ENCODE measurements at places on chromosomes 13 and 19.
A peak's percentile ranks its signal among the peaks of the same experiment; 100 is the strongest.

DNA sequence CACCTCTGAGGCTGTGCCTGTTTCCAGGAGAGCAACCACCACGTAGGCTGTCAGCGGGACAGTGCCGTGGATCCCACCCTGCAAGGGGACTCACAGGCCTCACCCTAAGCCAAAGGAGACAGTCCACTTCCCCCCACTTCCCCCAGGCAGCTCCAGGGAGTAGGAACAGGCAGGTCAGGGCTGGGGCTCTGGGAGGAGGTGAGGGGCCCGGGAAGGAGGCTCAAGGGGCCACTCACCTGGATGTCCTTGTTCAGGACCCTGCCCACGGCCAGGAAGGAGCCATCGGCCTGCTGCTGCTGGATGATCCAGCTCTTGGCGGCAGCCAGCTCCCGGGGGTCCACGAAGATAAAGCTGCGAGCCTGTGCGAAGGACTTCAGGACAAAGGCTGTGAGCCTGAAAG is 25.6 kb downstream of the F2RL3 start:
- no peak for DNase-seq

DNA sequence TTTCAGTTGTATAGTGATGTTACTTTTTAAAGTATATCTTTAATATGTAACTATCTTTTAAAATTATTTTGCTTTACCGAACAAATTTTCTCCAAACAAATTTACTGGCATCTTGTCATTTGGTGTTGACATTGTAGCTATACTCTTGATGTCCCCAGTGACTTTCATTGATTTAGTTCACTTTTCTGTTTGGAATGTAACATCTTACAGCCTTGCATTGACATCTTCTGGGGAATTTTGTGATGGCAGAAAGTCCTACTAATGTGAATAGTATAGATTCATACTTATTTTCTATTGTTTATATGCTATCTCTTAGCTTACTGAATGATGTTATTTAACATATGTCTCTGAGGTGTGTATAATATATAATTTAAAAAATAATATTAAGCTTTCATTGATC is 800.9 kb upstream of the ATXN8OS start:
- no peak for DNase-seq

DNA sequence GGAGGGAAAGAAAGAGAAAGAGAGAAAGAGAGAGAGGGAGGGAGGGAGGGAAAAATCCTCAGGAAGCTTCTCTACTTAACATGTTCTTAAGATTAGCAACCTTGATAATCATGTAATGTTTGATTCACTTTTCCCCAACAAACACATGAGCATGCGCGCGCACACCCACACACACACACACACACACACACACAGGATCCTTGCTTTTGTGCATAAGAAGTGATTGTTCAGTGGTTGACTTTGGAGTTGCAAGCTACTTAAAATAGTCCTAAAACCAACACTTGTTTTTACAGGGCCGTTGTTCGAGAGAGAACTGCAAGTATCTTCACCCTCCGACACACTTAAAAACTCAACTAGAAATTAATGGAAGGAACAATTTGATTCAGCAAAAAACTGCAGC is 100.0 kb upstream of the RAP2A start:
- DNase-seq, result no peak

GRCh38 chr19:40281381-40282208 is 3.5 kb downstream of the AKT2 start:
- DNase-seq, result no peak

- DNase-seq, result peak; percentile 19
Observed at GRCh38 chr19:35468637-35469036, 20.6 kb downstream of the FFAR2 start.

GRCh38 chr19:54532528-54532927 is 29.9 kb downstream of the LAIR2 start:
- DNase-seq, result no peak

DNA sequence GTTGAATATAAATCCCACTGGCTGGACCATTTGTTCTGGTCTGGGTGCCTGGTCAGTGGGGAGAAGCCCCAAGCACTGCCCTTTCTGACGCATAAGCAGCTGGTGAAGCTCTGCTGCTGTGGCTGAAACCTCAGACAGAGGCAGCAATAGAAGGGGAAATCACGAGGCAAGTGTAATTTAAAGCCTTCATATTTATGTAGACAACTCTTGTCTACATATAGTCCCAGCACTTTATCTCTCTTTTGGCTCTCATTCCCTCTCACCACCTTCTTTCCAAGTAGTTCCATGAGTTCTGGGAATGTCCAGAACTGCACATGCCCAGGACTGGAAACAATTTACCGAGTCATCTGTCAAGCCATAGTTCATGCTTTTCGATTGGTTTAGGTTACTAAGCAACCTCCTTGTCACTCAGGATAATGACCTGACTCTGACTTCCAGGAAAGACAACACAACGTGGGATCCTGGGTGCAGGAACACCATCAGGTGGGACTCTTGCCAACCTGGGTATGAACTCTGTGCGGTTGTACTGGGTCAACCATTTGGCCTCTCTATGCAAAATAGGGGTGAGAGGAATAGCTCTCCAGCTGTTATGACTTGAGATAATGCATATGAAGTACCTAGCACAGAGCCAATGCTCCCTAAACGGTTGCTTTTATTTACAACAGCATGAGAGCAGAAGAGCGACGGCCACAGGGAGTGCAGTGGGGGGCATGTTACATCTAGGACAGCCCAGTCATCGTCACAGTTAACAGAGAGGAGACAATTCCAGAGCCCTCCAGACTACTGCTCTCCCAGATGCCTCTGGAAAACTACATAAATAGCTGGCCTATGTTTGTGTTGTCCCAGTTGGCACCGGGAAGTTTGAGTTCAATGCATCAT is 321.9 kb downstream of the FOXO1 start:
- DNase-seq, result no peak

DNA sequence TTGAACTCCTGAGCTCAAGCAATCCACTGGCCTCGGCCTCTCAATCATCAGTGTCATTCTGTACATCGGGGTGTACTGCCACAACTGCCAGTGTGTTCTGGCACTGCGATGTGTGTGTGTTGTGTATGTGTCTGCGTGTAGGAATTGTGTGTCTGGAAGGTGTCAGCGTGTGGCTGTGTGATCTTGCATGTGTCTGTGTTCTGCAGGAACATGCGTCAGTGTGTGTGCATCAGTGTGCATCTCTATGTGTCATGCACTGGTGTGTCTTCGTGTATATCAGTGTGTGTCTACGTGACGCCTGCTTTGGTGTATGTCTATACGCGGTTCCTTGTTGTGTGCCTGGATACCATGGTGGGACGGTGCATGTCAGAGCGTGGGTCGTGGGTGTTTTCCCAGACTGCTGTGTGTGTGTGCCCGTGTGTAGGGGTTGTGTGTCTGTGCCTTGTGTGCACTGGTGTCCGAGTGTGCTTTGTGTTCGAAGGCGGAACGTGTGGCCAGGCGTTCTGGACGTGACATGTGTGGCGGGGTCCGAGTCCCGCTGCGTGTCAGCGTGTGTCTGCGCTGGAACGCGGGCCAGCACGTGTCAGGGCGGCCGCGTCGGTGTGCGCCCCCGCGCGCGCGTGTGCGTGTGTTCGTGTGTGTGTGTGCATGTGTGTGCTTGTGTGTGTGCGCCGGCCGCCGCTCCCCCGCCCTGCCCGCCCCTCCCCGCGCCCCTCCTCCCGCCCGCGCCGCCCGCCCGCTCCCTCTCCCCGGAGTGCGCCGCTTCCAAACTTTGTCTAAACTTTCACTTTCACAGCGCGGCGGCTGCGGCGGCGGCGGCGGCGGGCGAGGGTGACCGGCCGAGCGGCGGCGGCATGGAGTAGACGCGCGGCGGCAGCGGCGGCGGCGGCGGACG is at the start of gene NFIX:
TSS of gene NFIX (plus strand) at position 775 of the 895 bp plus-strand sequence. CDS start 363 bp downstream, outside the sequence.
- peak; percentile 47 for DNase-seq

DNA sequence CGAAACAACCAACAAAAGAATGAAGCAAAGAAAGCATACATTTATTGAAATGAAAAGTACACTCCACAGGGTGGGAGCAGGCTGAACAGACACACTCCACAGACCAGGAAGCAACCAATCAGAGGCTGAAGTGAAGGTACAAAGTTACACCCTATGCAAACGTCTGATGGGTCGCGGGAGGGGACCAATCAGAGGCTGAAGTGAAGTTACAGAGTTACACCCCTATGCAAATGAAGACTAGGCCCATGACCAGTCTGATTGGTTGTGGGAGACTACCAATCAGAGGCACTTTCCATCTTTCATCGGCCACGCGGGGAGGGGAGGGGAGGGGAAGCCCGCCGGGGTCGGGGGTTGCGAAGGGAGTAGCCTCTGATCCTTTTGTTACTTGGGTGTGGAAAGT is 12.4 kb upstream of the FBL start:
- DNase-seq, result no peak

DNA sequence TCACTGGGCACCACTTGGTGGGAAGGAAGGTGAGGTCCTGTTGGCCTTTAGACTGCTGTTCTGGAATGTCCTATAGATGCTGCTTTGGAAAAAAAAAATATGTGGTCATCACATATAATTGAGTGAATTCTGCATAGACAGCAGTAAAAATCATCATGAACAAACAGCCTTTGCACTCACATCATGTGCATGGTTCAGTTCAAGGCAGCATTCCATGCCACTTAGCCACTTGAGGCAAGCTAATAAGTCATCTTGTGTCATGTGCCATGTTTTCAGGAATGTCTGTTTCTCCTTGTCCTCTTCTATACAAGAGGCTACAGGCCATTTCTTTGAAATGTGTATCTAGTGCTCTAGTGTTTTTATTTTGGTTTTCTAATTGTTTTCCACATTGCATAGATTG is 43.9 kb upstream of the TSC22D1 start:
- DNase-seq, result no peak

GRCh38 chr13:60152114-60152513 is 11.6 kb downstream of the DIAPH3 start:
- no peak for DNase-seq

DNA sequence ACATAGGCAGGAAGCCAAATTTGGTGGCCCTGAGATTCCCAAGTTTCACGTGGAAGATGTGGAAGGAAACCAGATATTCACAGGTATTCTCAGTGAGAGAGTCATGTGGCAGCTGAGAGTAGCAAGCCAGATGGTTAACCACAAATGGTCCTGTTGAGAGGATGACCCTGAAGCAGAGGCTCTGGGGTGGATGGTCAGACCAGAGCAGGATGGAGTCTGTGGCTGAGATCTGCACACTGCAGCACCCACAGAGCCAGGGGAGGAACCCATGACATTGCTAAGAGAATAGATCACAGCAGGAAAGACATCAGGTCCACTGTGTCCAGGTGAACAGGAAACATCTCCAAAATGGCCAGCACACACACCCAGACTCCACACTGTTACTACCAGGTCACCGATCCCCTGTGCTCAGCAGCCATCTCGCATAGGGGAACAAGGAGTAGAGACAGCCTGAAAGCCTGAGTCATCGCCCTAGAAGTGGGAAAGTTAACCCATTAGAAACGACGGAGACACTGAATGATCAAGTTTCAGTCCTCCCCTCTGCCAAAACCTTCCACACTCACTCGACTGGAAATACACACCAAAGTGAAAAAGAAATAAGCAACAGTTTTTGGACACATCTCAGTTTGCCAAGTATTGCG is 160.0 kb downstream of the RBM26 start:
- DNase-seq, result no peak

GRCh38 chr19:15369594-15369891 is 10.0 kb downstream of the AKAP8 start:
- DNase-seq, result no peak

- no peak for DNase-seq
Observed at GRCh38 chr13:74966814-74967424, 515.0 kb downstream of the TBC1D4 start.

DNA sequence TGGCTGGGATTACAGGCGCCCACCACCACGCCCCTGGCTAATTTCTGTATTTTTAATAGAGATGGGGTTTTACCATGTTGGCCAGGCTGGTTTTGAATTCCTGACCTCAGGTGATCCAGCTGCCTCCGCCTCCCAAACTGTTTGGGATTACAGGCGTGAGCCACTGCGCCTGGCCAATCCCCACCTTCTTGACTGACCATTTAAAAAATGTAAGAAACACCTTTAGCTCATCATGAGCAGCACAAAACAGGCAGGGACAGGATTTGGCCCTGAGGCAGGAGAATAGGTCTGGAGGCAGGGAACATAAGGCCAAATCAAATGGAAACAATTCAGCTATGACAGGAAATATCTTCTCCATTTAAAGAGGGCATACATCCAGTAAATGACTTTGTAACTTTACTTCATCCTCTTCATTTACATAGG is 1.4 kb upstream of the MPV17L2 start:
- DNase-seq, result no peak

GRCh38 chr19:925087-925525 is 729 bp upstream of the ARID3A start:
- peak; percentile 60 for DNase-seq

All from effector CD8-positive, alpha-beta T cell (primary cell).